ENCODE measurements at places on chromosomes 12 and 14.

DNA sequence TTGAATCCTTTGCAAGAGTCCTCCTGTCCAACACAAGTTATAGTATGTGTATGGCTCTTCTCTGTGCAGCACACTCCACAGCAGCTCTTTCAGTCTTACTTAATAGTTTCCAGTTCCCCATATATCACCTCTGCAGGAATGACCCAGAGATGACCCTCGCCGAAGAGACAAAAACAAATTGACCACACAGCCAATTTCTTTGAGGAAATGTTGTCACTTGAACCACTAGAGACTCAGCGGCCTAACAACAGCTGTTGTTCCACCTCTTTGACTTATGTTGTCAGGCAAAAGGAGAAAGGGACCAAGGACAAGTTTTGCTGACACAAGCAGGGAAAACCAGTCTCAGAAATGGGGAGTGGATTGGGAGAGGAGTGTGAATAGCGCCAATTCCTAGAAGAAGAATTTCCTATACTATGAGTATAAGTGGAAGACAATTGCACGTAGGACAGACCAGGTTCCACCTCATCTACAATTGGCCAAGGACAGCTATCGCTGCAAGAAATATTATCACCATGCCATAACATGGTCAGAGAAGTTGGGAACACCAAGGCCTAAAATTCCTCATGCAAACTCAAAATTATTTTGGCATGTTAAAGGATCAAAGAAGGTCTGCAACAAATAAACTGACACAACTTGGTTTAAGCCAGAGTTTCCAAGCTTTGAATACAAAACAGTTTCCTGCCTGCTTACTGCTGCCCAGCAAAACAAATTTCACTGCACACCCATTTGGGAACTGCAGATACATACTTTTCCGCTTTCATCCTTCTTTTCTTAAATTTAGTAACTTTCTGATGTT is 41.7 kb upstream of the ITPR2 start:
- ATAC-seq, result no peak

DNA sequence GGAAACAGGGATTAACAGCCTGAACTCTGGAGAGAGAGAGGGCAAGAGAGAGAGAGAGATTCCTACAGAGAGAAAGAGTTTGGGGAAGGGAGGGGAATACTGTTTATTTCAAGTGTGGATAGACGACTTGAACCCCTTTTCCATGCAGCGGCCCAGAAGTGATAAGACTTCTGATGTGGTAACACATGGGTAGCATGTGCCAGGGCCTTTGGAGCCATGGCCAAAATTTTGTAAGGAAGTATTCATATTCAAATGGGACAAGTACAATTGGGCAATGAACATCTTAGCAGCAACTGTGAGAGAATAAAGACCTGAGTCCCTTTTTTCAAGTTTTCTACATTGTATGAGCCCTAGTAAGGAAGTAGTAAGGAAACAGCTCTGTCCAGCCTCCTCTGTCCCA is 42.4 kb upstream of the CCDC196 start:
- no peak for ATAC-seq

- ATAC-seq, result peak; percentile 19
These were observed 70.1 kb downstream of the SYNE2 start for GRCh38 chr14:63922696-63923421.

DNA sequence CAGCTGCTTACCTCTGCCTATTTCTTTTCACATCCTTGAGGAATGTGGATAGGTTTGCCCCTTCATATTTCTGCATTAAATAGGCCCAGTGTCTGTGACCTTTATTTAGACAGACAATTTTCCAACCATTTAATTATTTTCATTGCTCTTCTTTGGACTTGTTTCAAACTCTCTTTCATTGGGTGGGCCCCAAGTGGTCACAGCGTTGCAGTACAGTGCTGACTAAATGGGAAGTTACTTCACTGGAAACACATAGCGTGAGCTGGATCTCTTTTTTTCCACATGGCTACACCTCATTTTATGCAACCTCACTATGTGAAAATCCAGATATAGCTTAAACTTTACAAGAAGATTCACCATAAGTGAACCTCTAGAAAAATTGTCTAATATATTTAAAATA is 438.9 kb downstream of the ADAMTS20 start:
- ATAC-seq, result no peak

DNA sequence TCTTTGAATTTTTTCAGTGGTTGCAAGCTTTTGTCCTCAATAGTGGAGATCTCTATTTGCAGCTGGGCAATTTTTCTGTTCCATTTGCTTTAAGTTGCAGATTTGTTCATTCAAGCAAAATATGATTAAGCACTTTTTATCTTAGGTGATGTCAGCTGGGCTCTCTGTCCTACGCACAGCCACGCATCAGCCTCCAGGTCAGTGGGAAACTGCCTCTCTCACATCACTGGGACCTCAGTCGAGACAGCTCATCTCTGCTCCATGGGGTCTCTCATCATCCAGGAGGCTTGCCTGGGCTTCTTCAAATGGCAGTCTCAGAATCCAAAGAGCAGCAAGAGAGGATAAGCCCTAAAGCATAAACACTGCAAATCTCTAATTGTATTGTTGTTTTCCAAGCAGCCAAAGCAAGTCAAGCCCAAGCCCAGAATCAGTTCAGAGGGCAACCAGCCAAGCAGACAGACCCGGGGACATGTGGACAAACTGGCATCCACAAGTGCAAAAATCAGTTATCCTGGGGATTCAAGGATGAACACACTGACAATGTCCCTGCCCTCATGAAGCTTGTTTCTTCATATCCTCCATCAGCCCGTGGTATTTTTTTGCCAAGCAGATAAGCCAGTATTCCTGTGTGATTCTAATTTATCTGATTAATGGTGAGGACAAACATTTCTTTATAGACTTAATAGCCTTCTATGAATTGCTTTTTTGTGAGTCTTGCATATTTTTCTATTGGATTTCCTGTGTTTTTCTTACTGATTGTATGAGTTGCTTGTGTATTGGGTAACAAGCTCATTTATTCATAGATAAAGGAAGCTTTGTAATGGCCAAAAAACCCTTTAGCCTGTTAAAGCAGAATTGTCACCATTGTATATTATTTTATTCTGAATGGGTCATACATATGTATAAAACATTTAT is 262.5 kb downstream of the GXYLT1 start:
- ATAC-seq, result no peak

DNA sequence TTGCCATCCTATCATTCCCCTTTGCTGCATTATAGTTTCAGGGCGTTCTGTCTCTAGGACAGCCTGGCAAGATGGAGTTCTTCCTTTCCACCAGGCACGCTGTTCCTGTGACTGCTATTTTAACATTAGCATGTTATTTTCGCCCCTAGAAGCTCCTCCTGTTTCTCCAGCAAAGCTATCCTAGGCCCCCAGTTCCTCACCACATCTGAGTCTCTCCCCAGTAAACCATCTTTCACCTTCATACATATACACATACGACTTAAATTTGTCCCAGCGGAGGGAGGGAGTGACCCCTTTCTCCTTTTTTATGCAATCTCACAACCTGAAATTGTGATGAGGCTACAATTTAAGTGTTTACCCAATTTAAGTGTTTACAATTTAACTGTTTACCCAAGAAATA is 66.7 kb upstream of the FRMD6 start:
- no peak for ATAC-seq

GRCh38 chr14:22598896-22599244 is 770 bp downstream of the ABHD4 start:
- ATAC-seq, result peak; percentile 85

DNA sequence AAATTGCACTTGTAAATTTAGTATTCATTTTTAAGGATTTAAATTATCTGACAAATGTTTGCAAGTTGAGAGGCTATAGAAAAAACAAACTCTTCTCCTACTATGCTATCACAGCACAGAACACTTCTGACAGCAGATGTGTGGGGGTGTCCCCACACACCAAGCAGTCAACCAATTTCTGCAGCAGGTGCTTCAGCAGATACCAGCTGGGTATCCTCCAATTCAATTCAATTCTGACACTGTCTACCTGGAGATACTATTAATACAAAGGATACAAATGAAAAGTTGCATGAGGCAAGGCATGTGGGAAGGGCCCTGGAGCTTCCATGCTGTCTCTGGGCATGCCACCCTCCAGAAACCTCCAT is 35.1 kb downstream of the PCNX1 start:
- ATAC-seq, result peak; percentile 73

DNA sequence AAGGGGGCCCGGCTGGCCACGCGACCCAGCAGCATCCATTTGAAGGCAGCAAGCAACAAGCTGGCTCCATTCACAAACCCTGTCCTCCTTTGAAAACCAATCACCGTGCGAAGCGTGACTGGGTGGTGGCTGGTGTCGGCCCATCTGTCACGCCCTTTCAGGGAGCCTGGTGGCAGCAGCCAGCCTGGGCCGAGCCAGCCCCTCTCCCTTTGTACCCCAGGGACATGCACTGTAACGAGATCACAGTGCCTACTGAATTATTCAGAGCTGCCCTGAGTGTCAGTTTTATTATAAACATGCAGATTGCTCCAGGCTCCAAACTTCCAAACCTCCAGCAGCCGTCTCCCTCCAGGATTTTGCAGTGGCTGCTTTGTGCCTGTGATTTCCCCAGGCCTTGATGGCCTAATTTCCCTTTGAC is 22.3 kb upstream of the CTDSP2 start:
- ATAC-seq, result no peak

- no peak for ATAC-seq
These were observed 355.9 kb upstream of the SEL1L start for GRCh38 chr14:81889529-81889928.

GRCh38 chr12:121240484-121241101 is 30.7 kb downstream of the P2RX4 start:
- ATAC-seq, result peak; percentile 80

DNA sequence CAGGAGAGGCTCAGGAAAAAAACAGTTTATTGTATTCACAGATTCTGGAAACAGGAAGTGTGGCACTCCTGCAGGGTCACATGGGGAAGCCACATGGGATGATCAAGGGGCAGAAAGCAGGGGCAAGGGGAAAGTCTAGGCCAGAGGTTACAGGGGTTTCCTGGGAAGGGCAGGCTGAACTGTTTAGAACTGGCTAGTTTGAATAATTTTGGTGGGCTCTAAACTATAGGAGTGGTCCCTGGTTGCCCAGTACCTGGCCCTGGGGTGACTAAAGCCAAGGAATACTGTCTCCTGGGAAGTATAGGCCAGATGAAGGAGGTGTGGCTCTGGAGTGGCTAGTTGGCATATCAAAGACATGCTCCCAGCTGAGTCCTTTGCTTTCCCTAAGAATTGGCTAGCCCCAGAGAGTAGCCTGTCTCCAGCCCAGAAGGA is 169.2 kb downstream of the SLC41A2 start:
- ATAC-seq, result no peak

GRCh38 chr14:105374389-105374788 is 23.9 kb upstream of the TEX22 start:
- no peak for ATAC-seq

- no peak for ATAC-seq
These were observed 746.6 kb downstream of the VRK1 start for GRCh38 chr14:97543816-97544215.

DNA sequence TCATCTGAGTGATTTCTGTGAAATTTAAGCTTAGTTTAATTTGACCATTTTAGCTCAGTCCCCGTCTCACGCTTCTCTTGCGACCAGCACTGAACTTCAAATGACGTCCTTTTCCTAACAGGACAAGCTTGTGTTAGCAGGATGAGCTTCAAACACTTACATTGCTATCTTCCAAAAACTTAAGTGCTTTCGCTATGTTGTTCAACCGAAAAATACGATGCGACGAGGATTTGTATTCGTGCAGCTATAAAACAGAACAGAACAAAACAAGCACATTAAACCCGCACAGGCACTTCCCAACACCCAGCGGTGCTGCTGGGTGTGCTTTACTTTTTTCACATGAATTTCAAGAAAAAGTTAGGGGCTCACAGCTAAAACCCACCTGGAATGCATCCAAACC is 64.2 kb upstream of the DICER1 start:
- ATAC-seq, result no peak

- ATAC-seq, result peak; percentile 81
These were observed 65.0 kb downstream of the SETD3 start for GRCh38 chr14:99415496-99416281.

GRCh38 chr12:41743835-41744234 is 400.8 kb downstream of the GXYLT1 start:
- ATAC-seq, result no peak

DNA sequence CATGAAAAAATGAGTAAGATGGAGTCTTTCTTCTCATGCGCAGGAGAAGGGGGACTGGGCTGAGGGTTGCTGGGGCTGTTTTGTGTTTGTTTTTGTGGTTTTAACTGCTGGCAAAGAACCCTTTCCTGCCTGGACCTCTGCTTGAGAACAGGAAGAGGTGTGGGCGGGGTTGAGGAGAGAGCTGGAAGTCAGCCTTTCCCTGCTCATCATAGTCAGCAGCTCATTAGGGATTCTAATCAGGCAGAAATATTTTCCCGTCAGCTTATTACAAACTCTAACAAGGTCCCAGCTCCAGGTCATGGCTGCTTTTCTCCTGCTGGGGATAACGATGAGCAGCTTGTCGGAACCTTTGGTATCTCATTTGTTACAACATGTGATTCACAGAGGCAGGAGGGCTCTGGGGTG is 185.0 kb upstream of the NRXN3 start:
- no peak for ATAC-seq

DNA sequence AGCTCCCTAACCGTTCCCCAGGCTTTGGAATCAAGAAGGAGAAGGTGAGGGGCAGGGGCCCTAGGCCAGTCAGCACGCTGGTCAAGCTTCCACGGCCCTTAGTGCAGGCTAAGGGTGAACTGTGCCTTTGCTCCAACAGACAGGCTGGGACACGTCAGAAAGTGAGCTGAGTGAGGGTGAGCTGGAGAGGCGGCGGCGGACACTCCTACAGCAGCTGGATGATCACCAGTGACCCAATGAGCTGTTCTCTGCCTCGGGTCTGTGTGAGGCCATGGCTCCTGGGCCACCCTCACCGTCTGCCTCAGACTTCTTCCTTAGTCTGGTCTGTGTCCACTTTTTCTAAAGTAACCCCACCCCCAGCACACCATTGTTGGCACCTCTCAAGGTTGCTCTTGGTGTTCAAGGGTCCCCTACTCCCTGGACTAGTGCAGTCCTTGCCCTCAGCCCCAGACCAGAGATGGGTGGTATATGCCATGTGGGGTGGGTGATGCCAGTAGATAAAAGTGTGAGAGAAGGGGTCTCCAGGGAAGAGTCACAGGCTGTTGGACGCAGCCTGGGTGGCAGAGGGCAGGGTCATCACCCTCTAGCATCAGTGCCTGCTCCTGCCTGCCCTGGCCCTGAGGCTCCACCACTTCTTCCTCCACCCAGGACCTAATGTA is 20.7 kb downstream of the PRPF40B start:
- ATAC-seq, result peak; percentile 4

- no peak for ATAC-seq
These were observed 131.5 kb downstream of the GPR135 start for GRCh38 chr14:59333668-59334067.

GRCh38 chr14:31930070-31930469 is 147.0 kb upstream of the ARHGAP5 start:
- no peak for ATAC-seq
